Stimulated activated CD4-positive, alpha-beta T cell treated with anti-CD3 and anti-CD28 coated beads, Interleukin-4, amount 100 ng/mL, for 1 hour (primary cell): ENCODE measurements at places on chromosomes 5 and 9.

DNA sequence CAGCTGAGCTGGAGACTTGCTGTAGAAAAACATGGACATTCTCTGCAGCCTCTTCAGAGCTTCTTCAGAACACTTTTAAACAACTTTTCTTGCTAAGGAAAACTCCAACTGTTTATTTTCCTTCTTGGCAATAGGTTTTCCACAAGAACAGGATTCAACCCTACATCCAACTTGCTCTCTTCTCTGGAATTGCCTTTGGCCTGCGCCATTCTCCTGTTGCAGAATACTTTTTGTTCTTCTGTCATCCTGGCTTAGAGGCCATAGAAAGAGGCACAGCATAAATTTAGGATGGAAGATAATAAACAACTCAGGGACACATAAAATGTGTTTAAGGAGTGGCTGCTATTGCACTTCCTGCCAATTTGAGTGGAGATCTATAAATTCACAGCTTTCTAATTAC is 54.7 kb upstream of the ICE1 start:
- DNase-seq: no peak

- DNase-seq: no peak
Observed at GRCh38 chr5:73853091-73853490, 227.1 kb downstream of the ARHGEF28 start.

DNA sequence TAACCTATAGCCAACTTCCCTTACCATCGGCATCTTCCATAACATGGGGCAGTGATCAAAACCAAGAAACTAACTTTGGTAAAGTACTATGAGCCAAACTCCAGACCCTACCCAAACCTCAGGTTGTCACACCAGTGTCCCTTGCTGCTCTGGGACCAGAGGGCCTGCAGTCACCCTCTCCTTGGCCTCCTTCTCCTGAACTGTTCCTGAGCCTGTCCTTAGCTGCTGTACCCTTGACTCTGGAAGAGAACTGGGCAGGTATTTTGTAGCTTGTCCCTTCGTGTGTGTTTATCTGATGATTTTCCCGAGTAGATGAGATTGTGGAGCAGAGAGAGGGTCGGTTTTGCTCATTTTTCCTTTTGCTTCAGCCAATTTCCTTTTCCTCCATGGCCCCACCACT is 240.4 kb downstream of the SYK start:
- no peak for DNase-seq

DNA sequence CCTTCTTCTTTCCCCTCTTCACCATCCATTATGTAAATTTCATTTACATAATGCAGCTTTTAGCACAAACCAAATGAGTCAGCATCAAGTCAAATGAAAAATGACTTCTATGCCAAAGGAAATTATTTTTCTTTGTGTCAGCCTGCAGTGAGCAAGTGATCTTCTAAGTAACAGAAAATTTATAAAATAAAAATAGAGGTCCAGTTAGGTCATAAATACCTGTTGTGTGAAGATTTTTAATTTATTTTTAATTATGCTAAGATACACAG is 16.7 kb upstream of the THG1L start:
- no peak for DNase-seq

DNA sequence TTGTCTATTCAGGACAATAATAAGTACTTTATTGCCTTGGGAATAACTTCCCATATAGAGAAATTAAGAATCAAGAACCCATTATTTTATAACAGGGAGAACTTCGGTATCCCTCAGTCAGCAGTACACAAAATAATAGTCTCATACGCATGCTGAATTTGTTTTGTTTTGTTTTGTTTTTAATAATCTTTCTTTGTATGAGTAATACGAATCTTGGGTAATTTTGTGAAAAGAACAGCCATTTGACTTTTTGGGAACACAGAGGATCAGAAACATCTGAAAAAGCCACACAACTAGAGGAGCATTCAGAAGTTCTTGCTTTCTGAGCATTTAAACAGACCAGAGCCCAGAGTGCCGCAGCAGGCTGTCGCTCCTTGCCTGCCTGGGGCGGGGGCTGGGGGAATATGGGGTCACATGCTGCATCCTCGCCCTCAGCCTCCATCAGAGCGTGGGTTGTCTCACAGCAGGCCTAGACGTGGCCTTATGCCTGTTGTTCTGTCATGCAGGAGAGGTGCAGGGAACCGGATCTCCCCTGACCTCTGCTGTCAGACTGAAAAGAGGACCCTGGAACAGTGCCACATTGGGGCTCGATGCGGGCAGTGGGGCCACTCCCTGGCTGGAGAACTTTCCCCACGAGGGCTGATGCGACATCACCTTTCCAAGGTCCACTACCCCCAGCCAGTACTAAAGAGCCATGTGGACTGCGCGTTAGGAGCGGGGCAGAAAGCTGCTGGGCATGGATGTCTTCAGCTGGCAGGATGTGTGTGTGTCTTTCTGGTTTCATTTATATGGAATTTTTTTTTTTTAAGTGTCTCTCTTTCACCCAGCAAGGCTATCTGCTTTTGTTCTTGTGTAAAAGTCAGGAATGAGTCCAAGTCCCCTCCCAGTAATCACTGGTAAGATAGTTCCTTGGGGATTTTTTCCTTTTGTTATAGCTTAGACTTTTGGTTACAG is 133.4 kb upstream of the OTULINL start:
- DNase-seq: no peak

DNA sequence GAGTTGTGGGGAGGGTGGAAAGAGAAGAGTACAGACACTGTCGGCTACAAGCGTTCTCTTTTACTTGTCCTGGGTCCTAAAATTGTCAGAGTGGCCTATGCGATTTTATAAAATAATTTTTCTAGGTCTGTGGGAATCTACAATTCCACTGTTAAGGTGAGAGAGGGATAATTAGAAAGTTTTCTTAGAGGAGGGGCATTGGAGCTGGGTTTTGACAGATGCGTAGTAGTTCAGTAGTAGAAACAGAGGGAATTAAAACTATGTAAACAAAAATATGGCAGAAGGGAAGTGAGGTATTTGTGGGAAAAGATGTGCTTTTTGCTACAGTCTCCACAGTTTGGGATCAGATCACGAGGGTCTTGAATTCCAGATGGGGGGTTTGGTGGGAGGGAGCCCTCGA is 129.1 kb upstream of the SHB start:
- DNase-seq: no peak

DNA sequence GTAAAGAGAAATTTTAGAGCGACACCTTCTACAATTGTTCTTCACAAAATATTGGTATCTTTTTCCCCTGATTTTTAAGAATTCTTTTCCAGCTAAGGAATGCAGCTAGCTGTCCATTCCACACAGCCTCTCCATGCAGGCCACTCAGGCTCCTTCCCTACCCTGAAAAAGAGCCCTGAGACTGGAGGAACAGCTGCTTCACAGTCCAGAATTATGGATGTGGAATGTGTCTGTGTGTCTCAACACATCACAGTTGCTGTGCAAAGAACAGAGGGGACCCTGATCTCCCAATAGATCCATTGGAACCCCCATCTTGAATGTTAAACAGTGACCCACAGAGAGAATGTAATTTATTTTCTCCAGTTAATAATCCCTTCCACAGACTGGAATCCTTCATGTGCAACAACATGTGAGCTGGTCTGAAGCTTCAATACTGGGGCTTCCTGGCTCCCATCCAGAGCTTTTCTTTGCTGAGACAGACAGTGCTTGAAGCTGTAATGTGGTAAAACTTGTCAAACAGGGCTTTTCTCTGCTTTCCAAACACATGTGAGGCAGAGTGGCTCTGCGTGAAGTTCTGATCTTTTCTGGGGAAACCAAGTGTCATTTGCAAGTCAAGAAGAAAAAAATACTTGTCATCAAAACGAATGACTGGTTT is 53.3 kb upstream of the SMC5 start:
- DNase-seq: no peak

DNA sequence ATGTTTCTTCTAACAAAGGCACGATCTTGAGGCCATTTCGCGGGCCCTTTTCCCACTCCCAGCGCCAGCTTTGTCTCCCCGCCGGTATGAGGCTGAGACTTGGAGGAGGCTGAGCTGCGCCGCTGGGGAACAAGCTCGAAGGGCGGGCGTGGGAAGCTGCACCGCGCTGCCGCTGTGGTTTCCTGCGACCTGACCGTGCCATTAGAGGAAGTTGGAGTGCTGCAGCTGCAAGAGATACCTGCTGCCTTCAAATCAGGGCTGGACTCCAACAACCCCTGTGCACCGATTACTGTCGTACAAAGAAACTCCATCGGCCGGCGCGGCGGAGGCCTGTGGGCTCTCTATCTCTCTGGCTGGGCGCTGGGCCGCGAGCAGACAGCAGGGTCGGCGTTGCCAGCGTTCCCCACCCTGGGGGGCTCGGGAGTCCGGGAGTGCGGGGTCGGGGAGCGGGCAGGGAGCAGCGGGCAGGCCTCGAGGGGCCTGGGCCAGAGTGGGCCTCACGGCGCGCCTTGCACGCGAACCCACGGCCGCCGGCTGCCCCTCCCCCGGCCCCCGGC is 1.3 kb upstream of the ERBIN start:
- DNase-seq: peak; percentile 68

DNA sequence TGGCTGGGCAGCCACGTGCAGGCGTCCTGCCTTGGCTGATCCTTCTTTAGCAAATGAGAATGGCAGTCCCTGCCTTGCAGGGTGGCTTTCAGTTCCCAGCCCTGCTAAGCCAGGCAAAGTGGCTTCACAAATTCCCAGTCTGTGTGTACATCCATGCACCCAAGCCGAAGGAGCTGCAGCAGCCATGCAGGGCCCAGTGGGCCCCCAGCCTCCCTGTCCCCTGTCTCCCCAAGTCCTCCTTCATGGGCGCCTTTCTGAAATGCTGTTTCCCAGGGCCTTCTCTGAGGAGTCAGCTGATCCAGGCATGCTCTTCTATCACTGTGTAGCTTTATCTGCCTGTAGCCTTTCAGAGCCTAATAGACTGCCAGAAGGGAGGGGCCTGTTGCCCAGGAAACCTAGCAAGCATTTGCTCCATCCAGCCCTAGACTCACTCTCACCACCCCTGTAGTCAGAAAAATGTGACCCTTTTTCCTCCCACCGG is 47.4 kb upstream of the SHC3 start:
- no peak for DNase-seq

DNA sequence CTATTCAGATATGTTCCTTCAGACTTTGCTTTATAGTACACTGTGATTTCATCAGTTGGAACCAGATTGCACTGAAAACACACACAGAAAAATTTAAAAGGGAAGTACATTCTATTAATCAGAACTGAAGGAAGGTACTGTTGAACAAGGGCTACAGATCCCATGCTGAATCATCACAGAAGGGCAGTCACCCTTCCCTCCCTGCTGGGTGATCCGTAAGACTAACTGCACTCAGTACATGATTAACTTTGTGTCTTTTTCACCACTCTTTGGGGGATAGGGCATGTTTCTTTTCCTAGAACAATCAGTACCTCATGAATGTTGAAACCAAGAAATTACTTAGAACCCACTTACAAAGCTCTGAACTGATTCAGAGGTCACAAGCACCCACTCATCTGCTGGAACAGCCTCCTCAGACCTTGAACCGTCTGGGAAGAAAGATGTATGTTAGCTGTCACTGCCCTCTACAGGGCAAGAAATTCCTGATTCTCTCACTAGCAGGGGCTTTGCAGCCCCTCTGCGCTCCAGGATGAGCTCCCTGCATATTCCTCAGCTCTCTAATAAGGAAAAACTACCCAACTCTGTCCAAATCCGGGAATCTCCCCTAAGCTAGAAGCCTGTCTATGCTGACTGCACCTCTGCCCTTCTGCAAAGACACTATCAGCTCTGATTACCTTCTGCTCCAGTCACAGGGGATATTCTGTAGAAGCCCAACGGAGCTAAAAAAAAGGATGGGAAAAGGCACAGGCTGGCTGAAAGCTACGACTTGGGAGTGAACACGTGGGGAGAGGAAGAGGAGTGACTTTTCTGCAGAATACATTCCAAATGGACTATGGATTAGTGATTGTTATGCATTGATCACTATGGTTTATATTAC is 51.0 kb downstream of the IARS1 start:
- no peak for DNase-seq

- no peak for DNase-seq
Observed at GRCh38 chr9:19464061-19464763, 55.4 kb downstream of the ACER2 start.

DNA sequence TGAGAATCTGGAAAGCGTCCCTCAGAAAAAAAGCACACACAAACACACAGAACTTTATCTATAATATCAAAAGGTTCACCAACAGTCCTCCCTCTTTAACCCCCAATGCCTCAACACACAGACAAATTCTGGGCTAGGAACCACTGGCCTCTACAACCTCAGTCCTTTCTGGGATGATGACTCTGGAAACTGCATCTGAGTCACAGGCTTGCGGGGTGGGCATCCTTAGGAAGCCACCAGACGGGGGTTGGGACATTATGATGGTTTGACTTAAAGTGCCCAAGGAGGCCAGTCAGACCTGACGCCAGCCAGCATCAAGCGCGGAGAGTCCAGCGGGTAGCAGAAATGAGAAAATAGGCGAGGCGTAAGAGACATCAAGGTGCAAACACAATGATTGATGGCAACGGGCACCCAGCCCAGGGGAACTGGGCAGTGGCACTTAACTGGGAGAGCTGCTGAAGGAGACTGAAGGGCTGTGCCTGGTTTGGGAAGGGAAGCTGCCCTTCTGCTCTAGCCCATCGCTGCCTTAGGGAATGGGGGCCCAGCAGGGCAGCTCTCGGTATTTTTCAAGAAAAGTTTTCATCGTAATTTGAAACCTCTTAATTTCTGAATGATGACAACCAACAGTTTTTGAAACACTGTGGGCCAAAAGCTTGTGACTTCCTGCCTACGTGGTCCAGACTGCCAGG is 20.7 kb downstream of the SPRY4 start:
- no peak for DNase-seq

DNA sequence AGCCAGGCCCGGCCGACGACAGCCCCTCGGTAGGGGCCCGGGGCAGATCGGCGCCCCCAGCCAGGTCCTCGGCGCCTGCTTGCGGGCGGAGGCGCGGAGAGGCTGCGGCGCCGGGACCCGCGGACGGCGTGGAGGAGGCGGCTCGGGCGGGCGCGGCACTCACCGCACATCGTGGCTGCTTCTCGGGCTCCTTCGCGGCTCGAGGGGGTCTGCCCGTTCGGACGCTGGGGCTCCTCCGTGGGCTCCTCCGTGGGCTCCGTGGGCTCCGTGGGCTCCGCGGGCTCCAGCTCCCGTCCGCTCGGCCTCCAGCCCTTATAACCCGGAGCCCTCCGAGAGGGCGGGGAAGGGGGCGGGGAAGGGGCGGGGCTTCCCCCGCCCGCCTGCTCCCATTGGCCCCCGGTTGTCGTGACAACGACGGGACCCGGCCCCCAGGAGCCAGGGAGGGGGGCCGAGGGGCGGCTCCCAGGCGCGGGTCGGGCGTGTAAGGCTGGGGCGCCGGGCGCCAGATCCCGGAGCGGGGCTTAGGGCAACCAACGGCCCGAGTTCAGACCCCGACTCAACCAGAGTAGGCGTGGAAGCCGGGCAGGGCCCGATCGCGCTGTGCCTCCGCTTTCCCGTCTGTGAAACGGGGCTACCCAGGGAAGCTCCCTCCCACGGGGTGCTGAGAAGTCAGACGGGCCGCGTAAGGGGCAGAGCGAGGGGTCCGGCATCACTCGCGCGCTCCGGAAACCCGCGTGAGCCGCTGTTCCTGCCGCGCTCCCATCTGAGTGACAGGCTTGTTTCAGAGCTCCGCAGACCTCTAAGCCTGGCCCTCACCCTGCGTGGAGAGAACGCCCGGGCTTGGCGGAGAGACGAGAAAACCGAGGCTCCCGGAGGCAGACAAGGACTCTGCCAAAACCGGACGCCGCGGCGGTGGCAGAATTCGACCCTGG is at the start of gene GFPT2:
GFPT2 (minus strand) TSS at position 289 of the 932 bp plus-strand sequence; CDS start at position 170, 119 bp downstream.
- peak; percentile 71 for DNase-seq

GRCh38 chr5:43646992-43647391 is 44.0 kb downstream of the NNT start:
- DNase-seq: no peak
